ENCODE measurements at places on chromosomes 5 and 9. TPM values are rescaled to one million over a fixed set of nuclear protein-coding genes. Genes with fewer than 3 reads are reported as not detected.

SNCAIP gene
- total RNA-seq: 2.6 TPM

SPATA31A3 gene
- total RNA-seq: not detected

PCA3 gene
- total RNA-seq: not detected

PCDHB7 gene
- total RNA-seq: under 0.01 TPM

IFNA5 gene
- total RNA-seq: not detected

MEIKIN gene
- not detected for total RNA-seq

ZNF608 gene
- total RNA-seq: 9.3 TPM

Data from epithelial cell of alveolus of lung (primary cell).